ENCODE measurements at places on chromosomes 3 and 15. TPM values are rescaled to one million over a fixed set of nuclear protein-coding genes. Genes with fewer than 3 reads are reported as not detected.

CHRM5 gene
- not detected for polyA plus RNA-seq

GOLGA8T gene
- polyA plus RNA-seq, result not detected

DNA sequence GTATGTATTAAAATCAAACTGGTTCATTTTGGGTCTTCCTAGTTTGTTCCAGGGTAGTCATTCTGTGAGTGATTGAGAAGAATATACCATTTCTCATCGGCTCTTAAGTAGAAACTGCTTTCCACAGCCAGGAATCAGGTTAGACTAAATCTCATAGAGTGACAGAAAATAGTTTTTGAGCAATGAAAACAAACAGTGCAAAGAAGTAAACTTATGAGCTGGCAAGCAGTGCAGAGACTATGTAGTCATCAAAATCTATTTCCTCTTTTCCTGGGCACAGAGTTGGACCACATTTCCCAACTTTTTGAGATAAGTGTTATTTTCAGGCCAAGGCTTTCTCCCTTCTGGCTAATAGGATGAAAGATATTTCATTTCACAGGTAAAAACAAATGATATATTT, 66.5 kb downstream of the UBE3A start:
- DNase-seq, result no peak

- no peak for DNase-seq
Measured at GRCh38 chr3:39205919-39206516, 13.6 kb upstream of the XIRP1 start.

GRCh38 chr15:75902129-75902557, 1.5 kb upstream of the FBXO22 start:
- DNase-seq, result no peak

- DNase-seq, result no peak
Measured at GRCh38 chr3:138180375-138181029, 5.8 kb upstream of the DBR1 start.

XPC gene
- 46.4 TPM for polyA plus RNA-seq

DNA sequence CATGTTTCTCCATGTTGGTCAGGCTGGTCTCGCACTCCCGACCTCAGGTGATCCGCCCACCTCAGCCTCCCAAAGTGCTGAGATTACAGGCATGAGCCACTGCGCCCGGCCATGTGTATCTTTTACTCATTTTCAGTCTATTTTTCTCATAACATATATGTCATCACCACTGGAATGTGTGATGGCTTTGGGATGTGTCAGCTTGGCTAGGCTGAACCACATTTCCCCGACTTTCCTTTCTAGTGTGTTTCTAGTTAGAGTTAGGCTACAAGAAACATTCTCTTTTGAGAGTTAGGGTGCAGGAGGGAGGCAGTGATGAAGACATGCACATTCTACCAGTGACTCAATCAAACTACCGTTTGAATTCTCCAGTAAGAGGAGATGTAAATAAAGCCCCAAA, 444.9 kb upstream of the THBS1 start:
- no peak for DNase-seq

- DNase-seq, result no peak
Measured at GRCh38 chr3:142705198-142705597, 18.6 kb upstream of the TRPC1 start.

- peak; percentile 26 for DNase-seq
Measured at GRCh38 chr3:87997298-87997697, 61.5 kb downstream of the CGGBP1 start.

DNA sequence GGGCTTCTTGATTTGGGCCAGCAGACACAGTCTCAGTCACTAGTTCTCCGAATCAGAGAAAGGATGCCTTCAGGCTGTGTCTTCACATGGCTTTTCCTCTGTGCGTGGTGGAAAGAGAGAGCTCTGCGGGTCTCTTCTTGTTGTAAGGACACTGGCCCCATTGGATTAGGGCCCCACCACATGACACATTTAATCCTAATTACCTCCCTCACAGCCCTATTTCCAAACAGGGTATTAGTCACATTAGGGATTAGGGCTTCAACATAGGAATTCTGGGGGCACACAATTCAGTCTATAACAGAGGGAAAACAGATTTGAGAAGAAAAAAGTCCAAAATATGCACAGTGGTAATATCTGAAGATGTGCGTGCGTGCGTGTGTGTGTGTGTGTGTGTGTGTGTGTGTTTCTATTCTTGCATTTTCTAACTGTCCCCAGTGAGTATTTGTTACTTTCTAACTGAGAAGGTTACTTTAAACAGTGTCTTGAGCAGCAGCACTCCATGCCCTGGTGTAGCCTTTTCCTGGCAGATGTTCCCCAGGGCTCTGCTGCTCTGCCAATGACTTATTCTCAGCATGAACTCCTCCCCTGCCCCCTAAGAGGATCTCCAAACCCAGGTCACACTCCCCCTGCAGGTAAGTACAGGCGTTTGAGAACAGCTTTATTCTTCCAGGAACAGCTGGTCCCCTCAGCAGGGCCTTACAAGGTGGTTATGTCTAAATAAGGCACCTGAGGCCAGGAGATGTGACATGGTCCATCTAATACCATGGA, 72.9 kb downstream of the RPL39L start:
- DNase-seq, result no peak

GRCh38 chr3:22296601-22297000, 545.6 kb upstream of the ZNF385D start:
- no peak for DNase-seq

Measured in GM12878 (cell line).